Stimulated activated CD8-positive, alpha-beta memory T cell treated with anti-CD3 and anti-CD28 coated beads, Interleukin-2, amount 100 ng/mL, for 48 hours (primary cell): ENCODE measurements at places on chromosomes 4 and X.

DNA sequence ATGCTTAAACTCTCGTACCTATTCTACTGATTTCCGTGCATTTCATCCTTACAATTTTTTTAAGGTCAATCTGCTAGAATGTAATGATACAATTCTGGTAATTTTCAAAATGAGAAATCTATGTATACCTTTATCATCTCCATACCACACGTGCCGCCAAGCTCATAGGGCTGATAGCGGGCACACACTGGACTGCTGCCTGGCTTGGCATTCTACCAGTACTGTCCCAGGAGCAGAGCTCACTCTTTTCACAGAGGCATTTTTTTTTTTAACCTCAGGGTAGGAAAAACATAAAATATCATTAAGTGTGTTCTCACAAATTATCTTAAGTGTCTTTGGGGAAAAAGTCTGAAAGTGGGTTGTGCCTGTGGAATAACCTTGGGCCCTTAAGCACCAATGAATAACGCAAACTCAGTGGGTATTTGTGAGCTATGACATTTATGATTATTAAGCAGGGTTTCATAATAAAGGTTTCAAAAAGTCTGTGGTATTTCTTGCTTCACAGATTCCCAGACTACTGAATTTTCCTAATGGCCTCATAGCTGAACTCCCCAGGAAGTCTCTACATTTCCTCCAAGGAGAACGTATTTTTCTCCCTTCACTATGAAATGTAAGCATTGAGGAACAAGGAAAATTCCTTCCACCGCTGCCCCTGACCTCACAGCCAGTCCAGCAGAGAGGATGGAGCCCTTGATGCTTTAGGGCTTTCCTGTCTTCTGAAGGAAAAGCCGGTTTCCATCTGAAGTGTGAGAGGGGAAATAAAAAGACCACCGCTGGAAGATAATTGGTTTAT, 125.2 kb downstream of the ELOVL6 start:
- DNase-seq: no peak

GRCh38 chr4:23373261-23373660, 516.6 kb downstream of the PPARGC1A start:
- no peak for DNase-seq

DNA sequence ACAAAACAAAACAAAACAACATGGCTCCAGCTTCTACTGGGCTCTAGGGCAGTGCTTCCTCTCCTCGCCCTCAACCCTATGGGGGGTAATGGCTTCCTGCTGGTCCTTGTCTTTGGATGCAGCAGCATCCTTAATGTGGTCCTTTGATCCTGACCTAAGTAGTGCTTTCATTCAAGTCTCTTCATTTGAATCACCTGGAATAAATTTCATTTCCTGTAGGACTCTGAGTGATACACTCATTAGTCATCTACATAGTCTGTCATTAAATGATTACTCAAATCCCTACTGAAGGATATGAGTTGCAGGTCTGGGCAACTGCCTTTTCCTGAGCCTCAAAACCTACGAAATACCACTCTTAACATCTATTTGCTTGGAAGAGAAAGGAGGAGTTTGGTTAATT, 54.5 kb downstream of the RHOH start:
- DNase-seq: no peak

- no peak for DNase-seq
Measured at GRCh38 chr4:30720661-30721184, 554 bp downstream of the PCDH7 start.

DNA sequence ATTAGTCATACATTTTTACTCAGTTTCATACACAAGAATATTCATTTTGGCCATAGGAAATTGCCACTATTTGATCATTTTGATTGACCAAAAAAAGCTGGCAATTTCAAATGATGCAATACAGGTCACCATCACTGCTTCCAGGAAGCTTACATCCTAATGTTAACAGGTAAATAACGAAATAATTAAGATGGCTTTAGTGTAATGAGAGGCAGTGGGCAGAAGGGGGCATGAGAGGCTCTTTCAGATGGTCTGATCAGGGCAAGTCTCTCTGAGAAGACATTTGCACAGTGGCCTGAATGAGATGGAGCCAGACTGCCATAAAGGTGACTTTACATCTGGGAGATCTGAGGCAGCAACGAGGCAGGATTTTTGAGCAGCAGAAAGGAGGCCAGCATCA, 170.7 kb downstream of the SLIT2 start:
- no peak for DNase-seq

DNA sequence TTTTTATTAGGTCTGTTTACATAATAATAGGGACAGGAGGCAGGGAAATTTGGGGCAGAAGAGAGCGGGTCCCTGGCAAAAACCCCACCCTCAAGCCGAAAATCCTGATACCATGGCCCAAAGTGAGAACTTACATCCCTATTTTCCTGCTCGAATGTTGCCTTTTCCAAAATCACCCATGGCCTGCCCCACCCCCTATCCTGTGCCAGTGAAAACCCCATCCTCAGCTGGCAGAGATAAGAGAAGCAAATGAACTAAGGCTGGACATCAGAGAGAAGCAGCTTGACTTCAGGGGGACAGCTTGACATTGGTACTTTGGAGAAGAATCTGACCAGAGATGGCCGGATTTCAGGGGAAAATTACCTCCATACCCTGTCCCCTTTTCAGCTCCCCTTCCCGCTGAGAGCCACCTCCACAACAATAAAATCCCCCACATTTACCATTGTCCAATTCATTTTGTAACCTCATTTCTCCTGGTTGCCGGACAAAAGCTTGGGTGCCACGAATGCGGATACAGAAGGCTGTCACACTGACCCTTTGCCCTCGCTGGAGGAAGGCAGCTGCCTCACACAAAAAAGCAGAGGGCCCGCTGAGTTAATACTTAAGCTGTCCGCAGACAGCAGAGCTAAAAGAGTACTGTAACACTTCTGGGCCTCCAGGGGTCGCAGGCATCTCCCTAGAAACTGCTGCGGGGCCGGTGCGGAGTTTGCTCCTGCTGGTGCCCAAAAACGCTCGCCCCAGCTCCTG, 196.2 kb downstream of the SNCA start:
- no peak for DNase-seq

DNA sequence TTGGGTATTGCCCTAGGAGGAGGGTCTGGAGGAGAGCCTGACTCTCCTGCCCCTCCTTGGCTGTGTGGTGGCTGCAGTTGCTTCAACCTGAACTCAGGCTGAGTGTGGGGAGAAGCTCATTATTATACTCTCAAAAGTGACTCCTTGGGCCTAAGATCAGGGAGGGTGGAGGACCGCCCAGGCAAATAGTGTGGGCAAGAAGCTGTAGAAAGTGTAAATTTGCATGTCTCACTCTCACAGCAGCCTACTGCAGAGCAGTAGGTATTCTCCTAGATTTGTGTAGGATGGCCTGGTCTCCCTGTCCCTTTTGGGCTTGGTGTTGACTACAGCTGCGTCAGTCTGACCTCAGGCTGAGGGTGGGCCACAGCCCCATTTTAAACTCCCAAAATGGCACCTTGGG, 156.1 kb downstream of the ZNF330 start:
- no peak for DNase-seq

DNA sequence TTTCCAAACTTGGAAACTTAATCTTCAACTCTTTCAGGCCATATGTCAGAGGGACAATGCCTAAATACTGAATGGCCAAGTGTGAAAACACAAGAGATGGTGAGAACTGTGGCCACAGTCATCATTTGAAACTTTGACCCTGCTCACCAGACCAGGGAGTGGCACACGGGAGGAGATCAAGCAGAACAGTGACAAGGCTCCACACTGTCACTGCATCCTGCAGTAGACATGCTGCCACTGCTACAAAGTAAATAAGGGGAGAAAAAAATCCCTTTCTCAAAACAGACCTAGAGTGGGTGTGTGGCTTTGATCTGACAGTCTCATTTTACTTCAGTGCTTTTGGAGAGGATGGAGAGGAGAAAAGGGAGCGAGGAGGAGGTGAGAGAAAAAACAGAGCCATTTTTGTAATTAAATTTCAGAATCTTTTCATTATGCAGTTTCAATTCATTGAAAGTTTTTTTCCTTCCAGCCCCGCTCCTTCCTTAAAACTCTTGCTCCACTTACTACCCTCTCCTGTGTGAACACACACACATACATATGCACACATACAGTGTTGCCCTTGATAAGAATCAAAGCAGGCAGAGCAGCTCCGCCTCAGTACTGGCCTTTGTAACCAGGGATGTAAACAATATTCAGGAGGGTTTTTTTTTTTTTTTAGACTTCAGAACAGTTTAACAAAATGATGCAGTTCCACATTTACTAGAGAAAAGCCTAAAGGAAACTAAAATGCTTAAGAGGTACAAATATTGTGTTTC, 34.4 kb downstream of the NEXMIF start:
- DNase-seq: no peak

DNA sequence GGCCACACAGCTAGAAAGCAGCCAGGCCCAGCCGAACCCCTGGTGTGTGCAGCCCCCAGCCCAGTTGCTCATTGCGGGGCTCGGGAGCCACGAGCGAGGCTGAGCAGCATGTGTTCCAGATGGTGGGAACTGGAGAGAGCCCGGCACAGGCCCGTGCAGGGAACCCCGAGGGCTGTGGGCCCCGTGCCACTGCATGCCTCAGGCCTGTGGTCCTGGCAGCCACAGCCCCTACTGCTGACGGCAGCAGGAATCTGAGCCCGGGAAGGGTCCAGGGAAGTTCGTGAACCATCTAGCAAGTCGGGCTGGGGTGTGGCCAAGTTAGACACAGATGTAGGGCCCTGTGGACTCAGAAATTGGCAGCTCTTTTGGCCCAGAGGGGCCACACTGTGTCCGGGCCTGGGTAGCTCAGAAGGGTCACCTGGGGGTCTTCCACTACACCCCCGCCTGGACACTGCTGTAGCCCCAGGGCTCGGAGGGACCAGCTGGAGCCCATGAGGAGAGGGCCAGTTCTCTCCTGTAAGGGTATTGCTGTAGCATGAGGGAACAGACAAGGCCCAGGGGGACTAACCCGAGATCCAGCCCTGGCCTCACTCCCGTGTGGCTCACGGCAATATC, 12.1 kb downstream of the HTRA3 start:
- DNase-seq: no peak

DNA sequence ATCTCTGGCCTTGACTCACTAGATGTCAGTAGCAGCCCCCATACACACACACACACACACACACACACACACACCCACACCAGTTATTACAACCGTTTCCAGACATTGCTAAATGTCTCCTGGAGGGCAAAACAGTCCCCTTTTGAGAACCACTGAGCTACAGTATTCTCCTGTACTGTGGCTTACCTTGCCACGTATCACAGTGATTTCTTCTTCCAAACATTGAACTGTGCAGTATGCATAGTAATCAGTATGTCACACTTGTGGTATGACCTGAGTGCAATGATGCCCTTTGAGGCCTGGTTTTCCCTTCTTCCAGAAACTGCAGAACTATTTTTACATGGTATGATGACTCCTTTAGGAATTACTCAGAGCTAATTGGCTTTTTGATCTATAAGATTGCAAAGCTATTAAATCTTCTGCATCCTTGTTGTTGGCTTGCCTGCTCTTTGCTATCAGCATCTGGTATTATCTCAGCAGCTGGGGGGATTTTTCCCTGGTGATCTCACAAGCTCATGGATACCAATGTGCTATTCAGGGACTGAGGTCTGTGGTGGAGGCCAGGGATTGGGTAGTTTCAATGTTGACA, 3.6 kb upstream of the THOC2 start:
- DNase-seq: no peak

- DNase-seq: no peak
Measured at GRCh38 chrX:152915541-152916241, 17.8 kb downstream of the ZNF185 start.

DNA sequence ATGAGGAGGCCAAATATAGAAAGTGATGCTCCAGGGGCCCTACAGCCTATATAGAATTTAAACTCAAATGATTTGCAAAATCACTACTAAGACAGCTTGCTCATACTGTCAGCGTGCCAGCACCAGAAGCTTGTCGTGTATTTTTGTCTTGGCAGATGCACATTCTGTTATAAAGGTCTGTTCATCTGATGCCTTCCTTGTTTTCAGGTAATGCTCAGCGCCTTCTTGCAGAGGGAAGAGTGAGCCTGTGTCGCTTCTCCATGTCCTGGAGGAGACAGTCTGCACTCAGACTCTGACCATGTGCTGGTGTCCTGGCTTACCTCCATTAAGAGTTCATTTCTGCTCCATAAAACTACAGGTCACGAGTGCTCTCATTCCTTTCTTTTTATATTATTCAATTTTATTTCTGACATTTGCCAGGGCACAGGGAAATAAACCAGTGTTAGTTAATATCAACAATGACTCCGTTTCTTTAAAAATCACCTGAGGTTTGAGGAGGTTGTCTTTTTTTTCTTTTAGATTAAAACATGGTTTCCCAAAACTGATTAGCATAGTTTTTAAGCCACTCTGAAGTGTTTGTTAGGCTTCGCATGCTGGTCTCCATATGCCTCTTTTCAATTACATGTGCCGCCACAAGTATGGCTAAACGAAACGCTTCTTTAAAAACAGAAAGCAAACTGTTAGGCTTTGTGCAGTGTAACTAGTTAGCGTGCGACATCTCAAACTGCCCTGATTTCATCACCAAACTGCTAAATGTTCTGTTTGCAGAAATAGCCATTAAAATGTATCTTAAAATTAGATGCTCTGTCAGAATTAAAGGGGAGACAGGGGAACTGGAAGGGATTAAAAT, 215.2 kb upstream of the GK2 start:
- no peak for DNase-seq

- DNase-seq: no peak
Measured at GRCh38 chr4:98786866-98787265, 128.5 kb upstream of the TSPAN5 start.

DNA sequence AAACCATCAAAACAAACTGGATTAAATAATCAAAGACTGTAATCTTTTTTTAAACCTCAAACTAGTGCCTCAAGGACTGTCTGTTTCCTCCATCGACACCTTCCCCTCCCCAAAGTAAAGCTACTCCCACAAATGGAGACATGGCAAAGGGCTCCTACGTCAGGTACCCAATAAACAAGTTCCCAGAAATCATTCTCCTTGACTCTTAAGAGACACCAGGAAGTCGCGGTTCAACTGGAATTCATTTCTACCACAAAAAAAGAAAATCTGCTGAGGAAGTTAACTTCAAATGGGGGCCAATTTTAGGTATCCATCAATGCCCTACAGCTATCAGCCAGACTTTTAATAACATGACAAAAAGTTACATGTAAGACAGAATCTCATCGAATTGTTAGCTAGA, 2.5 kb downstream of the RPS4X start:
- DNase-seq: no peak

DNA sequence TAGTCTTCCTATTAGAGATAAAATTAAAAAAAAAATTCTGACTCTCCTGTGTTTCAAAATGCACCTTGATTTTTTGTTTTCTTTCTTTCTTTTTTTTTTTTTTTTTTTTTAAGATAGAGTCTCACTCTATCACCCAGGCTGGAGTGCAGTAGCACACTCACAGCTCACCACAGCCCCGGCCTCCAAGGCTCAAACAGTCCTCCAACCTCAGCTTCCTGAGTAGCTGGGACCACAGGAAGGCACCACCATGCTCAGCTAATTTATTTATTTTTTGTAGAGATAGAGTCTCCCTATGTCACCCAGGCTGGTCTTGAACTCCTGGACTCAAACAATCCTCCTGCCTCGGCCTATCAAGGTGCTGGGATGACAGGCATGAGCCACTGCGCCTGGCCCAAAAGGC, 41.1 kb upstream of the TMEM184C start:
- DNase-seq: no peak

GRCh38 chr4:182855312-182855711, 61.9 kb downstream of the DCTD start:
- no peak for DNase-seq
